Sigmoid colon (tissue), 7 donors: ENCODE measurements at places on chromosomes 2 and 18. TPM values are rescaled to one million over a fixed set of nuclear protein-coding genes. Genes with fewer than 3 reads are reported as not detected.

Gene RGPD3
- 0.10 TPM for polyA plus RNA-seq

Gene HOXD1
- 3.1 TPM for polyA plus RNA-seq

Gene PIEZO2
- polyA plus RNA-seq = 1.8 TPM

Gene EMX1
- polyA plus RNA-seq = 0.60 TPM

Gene IL1RL1
- polyA plus RNA-seq = 3.0 TPM

Gene PSMA8
- polyA plus RNA-seq = 0.29 TPM

Gene GRHL1
- polyA plus RNA-seq = 0.46 TPM

Gene SLC23A3
- 6.5 TPM for polyA plus RNA-seq

Gene MOB1A
- 64.2 TPM for polyA plus RNA-seq

Gene GPR45
- polyA plus RNA-seq = not detected

Gene PKDCC
- polyA plus RNA-seq = 67.7 TPM

Gene POU3F3
- polyA plus RNA-seq = not detected

Gene SCN9A
- polyA plus RNA-seq = 0.23 TPM

Gene PLA2R1
- polyA plus RNA-seq = 1.8 TPM

Gene CD207
- not detected for polyA plus RNA-seq

Gene TP53I3
- polyA plus RNA-seq = 74.5 TPM

Gene AAK1
- polyA plus RNA-seq = 5.4 TPM

Gene MEMO1
- polyA plus RNA-seq = 32.3 TPM

Gene TMEM37
- polyA plus RNA-seq = 96.9 TPM

Gene CFAP65
- polyA plus RNA-seq = 0.10 TPM

Gene OSR1
- 6.2 TPM for polyA plus RNA-seq
